NCI-H2171 (cell line): ENCODE measurements at places on chromosomes 7 and 10.

GRCh38 chr7:4751398-4751947 lies 23.9 kb upstream of the AP5Z1 start:
- DNase-seq = no peak

GRCh38 chr10:69866688-69867461 lies 65.2 kb downstream of the COL13A1 start:
- DNase-seq = no peak

DNA sequence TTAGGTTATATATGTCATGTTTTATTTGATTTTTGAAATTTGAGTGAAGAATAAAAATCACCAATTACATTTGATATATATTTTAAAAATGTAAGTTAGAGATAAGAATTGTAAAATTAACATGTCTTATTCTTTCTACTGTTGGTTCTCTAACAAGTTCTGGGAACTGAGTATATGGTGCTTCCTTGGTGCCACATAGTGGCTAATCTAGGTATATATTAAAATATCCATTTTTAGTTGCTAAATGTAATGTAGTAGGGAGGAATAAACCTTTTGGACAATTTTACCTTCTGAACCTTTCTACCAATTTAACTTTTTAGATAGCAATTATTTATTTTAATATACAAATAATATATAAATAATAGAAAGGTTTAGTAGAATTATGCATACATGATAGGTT lies 17.5 kb downstream of the CFAP69 start:
- no peak for DNase-seq

DNA sequence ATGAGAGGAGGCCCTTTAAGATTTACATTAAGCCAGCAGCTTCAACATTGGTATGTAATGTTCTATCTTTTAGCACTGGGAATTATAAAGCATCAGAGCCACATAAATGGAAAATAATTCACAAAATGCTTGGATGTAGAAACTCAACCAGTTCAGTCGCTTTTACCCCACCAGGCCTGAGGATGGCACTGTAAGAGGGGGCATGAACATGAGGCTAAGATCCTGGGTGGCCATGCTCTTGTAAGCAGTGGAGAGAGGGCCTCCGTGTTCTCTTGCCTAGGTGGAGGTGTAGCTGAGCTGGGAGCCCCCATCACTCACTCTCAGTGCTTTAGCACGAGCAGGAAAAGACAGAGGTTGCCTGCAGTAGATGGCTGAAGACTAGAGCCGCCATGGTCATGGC lies 238.8 kb downstream of the FANK1 start:
- no peak for DNase-seq

GRCh38 chr7:94298943-94299342 lies 95.8 kb upstream of the COL1A2 start:
- no peak for DNase-seq

- no peak for DNase-seq
Measured at GRCh38 chr10:47189802-47190201, 110.2 kb upstream of the GDF10 start.

- no peak for DNase-seq
Measured at GRCh38 chr10:80148166-80148805, 15.8 kb downstream of the PLAC9 start.

GRCh38 chr10:83934641-83935338 lies 204.5 kb upstream of the GHITM start:
- DNase-seq = no peak

DNA sequence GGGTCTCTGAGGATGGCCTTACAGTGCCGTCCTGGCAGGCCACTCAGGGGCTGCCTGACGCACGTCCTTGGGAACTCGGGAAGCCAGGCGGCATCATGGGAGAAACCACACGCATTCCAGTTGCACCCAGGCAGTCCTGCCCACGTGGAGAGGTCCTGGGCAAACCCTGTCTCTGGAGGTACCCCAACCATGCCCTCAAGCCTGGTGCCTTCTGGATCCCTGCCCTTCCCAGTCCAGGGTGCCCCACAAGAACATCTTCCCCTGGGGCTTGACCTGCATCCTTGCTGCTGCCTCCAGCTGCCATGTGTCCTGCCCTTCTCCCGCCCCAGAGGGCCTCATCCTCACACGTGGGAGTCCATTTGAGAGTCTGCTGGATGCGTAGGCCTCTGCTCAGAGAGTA lies 200.3 kb upstream of the PPP2R2D start:
- DNase-seq = no peak

GRCh38 chr7:116223588-116223987 lies 13.2 kb downstream of the TES start:
- no peak for DNase-seq

DNA sequence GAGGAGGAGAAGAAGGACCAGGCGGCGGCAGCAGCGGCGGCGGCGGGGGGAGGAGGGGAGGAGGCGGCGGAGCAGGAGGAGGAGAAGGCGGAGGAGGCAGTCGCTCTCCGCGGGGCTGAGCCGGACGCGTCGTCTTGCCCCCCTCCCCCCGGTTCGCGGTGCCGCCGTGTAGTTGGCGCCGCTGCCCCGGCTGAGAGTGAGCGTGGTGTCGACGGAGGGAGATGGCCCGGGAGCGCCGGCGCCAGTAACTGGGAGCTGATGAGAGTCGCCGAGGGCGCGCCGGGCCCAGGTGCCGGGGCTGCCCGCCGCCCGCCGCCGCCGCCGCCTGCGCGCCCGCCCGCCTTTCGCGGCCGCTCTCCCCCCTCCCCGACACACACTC lies 257 bp downstream of the WAC start:
- DNase-seq = no peak

- no peak for DNase-seq
Measured at GRCh38 chr10:35268791-35269257, 67.5 kb upstream of the CCNY start.

DNA sequence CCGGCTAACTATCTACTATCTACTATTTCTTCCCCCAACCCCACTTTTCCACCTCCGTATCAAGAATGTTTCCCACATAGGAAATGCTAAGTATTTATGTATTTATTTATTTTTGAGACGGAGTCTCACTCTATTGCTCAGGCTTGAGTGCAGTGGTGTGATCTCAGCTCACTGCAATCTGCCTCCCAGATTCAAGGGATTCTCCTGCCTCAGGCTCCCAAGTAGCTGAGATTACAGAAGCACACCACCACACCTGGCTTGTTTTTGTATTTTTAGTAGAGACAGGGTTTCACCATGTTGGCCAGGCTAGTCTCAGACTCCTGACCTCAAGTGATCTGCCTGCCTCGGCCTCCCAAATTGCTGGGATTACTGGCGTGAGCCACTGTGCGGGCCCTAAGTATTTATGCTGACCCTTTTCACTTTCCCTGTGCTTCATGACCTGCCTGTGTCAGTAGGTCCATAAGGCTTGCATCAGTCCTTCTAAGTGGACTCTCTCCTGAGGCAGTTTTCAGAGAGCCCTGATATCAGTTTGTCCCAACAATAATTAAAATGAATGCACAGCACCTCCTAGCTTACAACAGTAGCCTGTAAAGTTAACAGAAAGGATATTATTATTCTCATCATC lies 25.7 kb upstream of the FBXW4 start:
- DNase-seq = no peak

- DNase-seq = no peak
Measured at GRCh38 chr10:608331-609261, 80.9 kb downstream of the DIP2C start.

- peak; percentile 12 for DNase-seq
Measured at GRCh38 chr7:137209151-137209817, 134.2 kb downstream of the PTN start.

DNA sequence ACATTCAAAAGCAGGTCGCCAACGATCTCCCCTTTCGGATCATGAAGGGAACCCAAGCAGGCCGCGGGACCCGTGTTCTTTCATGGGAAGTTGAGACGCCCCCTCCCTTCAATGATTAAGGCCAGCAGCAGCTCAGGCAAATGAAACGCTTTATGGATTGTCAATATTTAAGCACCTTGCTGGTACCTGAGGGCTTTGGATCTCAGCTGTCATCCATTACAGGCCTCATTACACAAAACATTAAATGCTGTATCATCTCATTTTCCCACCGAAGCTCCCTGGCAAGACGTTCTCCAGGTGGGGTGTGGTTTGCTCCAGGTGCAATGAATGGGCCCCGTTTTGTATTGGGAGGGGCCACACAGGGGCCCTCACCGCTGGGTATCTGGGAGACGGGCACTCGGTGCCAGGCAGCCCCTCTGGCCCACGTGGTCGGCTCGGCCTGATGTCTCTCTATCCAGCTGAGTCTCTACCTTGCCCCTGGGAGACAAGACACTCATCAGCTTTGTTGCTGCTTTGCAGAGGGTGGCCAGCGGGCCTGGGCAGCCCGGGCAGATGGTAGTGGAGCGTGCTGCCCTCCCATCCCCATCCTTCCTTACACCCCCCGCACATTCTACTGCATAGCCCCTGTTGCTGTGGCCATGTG lies 456.1 kb upstream of the FOXK1 start:
- DNase-seq = no peak

DNA sequence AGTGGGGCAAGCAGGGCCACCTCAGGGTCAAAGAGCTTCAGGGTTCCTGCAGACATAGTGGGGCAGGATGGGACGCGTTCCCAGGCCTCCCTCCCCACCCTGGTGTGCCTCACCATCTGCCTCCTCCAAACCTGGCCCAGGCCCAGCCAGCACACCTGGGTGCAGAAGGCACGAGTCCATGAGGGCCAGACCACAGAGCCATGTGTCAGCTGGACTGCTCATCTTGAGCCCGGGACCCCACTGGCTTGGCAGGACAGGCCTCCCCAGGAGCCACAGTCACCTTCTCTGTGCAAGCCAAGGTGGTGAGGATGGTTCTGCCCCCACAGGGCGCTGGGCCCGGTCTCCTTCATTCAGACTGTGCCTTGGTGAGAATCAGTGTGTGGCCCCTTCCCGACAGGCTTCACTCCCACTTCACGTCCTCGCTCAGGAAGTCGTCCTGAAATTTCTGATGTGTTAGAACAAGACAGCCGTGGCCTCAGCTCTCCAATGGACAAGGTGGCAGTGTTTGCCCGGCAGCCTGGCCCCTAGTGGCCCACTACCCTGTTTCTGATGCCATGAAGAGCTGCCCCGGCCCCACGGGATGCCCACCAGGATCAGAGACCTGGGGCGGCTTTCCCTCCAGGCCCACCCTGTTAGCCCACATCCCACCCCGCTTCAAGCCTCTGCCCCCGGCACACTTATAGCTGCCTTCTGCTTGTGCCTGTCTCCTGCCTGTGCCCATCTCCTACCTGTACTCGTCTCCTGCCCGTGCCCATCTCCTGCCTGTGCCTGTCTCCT lies 59.6 kb upstream of the EBF3 start:
- DNase-seq = peak; percentile 17

DNA sequence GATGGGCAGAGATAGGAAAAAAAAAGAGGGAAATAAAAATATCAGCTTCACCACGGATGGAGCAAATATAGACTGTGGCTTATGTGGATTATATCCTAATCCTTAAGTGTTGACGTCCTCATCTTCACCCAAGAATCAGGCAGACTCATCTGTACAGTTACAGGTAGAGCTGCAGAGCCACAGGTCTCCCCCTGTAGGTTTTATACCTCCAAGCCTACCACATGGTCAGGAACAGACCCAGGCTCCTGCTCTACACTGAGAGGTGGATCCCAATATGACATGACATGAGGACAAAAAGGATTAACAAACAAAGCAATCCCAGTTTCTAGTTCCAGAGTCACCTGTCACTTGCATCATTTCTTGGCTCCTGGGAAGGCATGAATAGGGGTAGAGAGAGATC lies 400.8 kb downstream of the SEMA3D start:
- DNase-seq = peak; percentile 83

DNA sequence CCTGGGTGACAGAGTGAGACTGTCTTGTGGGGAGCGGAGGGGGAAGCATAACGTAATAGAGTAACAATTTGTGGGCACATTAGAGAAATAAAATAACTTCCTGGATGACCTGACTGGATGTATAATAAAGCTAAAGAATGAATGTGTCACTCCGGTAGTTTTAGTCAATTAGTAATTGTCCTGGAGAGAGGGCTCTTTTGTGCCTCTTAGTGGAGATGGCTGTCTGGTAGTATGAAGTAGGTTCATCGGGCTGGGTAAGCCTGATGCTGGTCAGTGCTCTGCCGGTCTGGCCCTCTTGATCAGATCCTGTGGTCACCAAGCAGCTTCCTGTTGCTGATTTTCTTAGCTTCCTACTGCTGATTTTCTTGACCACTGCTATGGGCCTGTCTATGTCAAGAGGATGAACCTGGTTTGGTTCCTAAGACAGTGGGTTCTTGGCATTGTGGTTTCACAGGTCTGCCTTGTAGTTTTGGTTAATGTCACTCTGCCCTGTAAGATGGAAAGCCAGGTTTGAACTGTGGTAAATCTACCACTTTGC lies 34.1 kb downstream of the ZRANB1 start:
- no peak for DNase-seq

- peak; percentile 77 for DNase-seq
Measured at GRCh38 chr10:70729763-70730357, 55.3 kb downstream of the TBATA start.

- no peak for DNase-seq
Measured at GRCh38 chr7:1994931-1995330, 237.8 kb downstream of the MAD1L1 start.

- no peak for DNase-seq
Measured at GRCh38 chr7:26307791-26308190, 16.1 kb downstream of the SNX10 start.

DNA sequence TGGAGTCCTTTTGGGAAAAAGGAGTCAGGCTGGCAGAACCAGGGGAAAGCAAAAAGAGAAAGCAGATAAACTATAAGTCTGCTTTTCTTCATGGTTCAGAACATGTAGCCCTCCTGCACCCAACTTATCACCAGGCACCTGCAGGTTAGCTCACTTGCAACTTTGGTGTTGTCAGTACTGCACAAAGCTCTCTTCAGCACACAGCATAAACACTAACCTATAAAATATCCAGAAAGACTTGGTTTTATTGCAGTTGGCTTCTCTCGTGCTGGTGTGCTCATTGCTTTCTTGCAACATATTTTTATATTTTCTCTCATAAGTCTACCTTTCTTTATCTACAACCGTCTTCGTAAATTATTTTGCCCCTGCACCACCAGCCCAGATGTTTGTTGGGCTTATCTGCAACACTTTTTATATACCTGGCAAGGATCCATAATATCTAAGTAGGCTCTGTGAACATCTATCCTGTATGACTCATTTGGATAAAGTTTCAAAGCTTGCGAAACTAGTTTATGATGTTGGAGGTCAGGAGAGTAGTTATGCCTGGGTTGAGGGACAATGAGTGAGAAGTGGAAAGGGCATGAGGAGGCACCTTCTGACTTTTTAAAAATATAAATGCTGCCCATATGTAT lies 164.6 kb downstream of the ANKRD30A start:
- no peak for DNase-seq

GRCh38 chr7:46525876-46526275 lies 604.8 kb upstream of the IGFBP3 start:
- no peak for DNase-seq

DNA sequence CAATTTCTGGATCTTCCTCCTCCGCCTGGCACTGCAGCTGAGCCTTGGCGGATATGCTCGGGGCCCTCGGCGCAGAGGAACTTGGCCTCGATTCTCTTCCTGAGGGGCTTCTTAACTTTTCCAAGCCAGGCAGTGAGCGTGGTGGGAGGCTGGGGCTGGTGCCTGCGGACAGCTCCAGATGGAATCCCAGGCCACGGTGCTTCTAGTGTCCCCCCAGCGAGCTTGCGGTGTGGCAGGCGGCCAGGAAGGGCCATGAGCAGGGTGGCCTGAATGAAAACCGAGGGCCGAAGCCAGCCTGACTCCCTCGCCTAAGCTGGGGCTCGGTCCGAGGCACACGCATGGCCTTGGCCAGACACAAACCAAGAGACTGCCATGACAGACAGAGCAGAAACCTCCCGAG lies 31.3 kb downstream of the RCC1L start:
- DNase-seq = no peak
